Thyroid gland (tissue), 4 donors: ENCODE measurements at places on chromosomes 12 and 14. TPM values are rescaled to one million over a fixed set of nuclear protein-coding genes. Genes with fewer than 3 reads are reported as not detected.

GRCh38 chr12:105337391-105337790 lies 6.9 kb downstream of the C12orf75 start:
- no peak overlapping the region for H3K4me3 ChIP-seq
- H3K27ac ChIP-seq, result no peak overlapping the region
- H3K27me3 ChIP-seq, result no peaks in the 10 kb centered on the region
- DNase-seq, result no peak
- no peaks in the 10 kb centered on the region for H3K36me3 ChIP-seq

CERS5 gene
- total RNA-seq, result 34.9 TPM

GRCh38 chr12:49336645-49337584 lies at the start of gene C1QL4:
Gene C1QL4 (minus strand): TSS chr12:49337188. CDS start chr12:49336477, 711 bp downstream.
- no peak within 1 kb of the TSS for H3K27ac ChIP-seq
- H3K27me3 ChIP-seq, result peaks cover 7% of the 10 kb centered on the region
- DNase-seq, result peak; percentile 81
- peak within 1 kb of the TSS; percentile 27 for H3K4me3 ChIP-seq

DNA sequence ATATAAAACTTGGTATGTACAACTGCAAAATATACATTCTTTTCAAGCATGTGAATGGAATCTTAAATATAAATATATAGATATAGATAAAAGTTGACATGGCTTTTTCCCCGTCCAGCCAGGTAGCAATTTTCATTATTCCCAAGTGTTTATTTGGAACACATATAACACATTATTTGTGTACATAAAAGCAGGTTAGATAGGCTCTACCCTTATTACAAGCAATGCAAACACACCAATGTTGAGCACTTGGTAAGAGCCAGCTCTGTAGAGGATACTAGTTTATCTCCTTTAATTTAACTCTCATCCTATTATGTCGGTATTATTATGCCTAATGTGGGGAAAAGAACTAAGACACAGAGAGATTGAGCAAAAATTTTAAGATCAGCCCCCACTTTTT lies 7.0 kb upstream of the INSM2 start:
- no peak overlapping the region for H3K4me3 ChIP-seq
- peaks cover 4% of the 10 kb centered on the region for H3K27me3 ChIP-seq
- no peaks in the 10 kb centered on the region for H3K4me1 ChIP-seq
- no peak for DNase-seq

SERPINA12 gene
- total RNA-seq, result not detected

RFX4 gene
- total RNA-seq, result 0.45 TPM

DAZAP2 gene
- total RNA-seq, result 308 TPM

- no peaks in the 10 kb centered on the region for H3K27me3 ChIP-seq
- no peaks in the 10 kb centered on the region for H3K36me3 ChIP-seq
- no peak for DNase-seq
Observed at GRCh38 chr12:8622646-8623045, 10.0 kb upstream of the AICDA start.

DNA sequence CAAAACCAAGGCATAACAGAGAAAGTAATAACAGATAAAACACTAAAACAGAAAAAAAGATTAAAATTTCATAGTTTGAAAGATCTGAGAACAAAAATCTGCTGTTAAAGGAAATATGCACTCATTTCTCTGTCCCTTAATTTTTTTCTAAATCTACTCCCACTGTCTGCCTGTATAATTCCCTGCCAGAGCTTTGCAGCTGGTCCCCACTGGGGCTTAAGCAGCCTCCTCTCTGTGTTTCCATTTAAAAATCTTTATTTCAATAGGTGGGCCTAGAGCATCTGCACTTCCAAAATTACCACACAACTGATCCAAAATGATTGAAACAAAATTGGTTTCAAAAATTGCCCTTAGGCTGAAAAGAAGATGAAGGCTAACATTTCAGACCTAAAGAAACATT lies 6.4 kb upstream of the SIX6 start:
- no peak overlapping the region for H3K4me3 ChIP-seq
- H3K36me3 ChIP-seq, result no peaks in the 10 kb centered on the region
- H3K4me1 ChIP-seq, result no peaks in the 10 kb centered on the region

DNA sequence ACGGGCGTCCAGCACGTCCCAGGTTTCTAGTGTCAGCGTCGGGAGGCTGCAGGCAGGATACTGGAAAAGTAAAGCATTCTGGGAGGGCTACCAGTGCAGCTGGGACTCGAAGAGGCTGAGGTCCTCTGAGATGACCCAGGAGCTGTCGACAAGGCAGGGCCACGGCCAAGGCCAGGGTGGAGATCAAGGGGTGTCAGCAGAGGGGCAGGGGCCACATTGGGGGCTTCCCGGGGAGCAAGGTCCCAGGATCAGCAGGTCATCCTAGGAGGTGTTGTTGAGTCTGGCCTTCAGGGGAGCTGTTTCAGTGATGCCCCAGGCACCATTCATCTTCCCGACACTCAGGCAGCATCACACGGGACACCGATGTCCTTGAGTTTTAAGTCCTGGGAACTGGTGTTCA lies 377.8 kb upstream of the SFSWAP start:
- H3K36me3 ChIP-seq, result no peaks in the 10 kb centered on the region
- DNase-seq, result no peak
- H3K4me1 ChIP-seq, result no peaks in the 10 kb centered on the region

DNA sequence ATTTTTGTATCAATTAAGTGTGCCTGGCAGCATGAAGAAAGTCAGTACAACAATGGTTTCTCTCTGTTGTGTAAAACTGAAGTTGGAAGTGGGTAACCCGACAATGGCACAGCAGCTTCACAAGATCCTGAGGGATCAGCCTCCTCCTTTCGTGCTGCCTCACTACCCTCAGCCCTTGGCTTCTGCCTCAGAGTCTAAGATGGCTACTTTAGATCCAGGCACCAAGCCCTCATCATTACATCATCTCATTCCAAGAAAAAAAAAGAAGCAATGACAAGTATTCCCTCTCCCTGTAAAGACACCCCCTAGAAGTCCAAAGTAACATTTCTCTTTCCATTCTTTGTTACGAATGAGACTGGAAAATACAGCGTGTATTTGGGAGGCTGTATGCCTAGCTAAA lies 92.6 kb downstream of the DNAI7 start:
- H3K36me3 ChIP-seq, result no peaks in the 10 kb centered on the region
- H3K27me3 ChIP-seq, result no peaks in the 10 kb centered on the region
- H3K4me1 ChIP-seq, result no peaks in the 10 kb centered on the region
- no peak for DNase-seq
- no peak overlapping the region for H3K27ac ChIP-seq

MIP gene
- total RNA-seq, result not detected

DNA sequence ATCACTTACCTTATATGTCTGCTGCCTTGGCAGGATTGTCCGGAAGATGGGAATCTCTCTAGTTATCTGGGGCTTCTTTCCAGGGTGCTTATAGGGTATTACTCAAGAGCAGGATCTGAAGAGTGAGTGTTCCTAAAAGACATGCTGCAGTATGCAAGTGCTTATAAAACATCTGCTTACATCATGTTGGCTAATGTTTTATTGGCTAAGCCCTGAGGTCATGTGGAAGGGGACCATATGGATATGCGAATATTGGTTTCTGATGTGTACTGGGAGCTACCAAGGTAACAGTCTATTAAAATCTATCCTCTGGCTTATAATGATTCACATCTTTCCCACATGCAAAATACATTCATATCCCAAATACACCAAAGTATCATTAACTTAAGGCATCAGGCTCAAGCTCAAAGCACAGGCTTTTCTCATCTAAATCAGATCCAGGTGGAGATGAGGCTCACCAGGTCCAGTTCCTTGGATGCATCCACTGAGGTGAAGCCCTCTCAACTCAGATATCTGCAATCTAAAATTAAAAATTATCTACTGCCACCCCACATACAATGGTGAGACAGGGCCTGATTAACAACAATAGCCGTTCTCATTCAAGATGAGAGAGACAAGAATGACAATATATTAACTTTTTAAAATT lies 29.8 kb downstream of the LRRIQ1 start:
- H3K27ac ChIP-seq, result no peak overlapping the region
- H3K4me3 ChIP-seq, result no peak overlapping the region
- H3K27me3 ChIP-seq, result no peaks in the 10 kb centered on the region
- no peaks in the 10 kb centered on the region for H3K36me3 ChIP-seq
- H3K4me1 ChIP-seq, result no peaks in the 10 kb centered on the region
- DNase-seq, result no peak

CLEC4C gene
- total RNA-seq, result not detected
